Urinary bladder (tissue), 4 donors: ENCODE measurements at places on chromosomes 7 and 10. TPM values are rescaled to one million over a fixed set of nuclear protein-coding genes. Genes with fewer than 3 reads are reported as not detected.

GRCh38 chr10:1324903-1325302, 268.7 kb downstream of the WDR37 start:
- peak; percentile 48 for DNase-seq

DNA sequence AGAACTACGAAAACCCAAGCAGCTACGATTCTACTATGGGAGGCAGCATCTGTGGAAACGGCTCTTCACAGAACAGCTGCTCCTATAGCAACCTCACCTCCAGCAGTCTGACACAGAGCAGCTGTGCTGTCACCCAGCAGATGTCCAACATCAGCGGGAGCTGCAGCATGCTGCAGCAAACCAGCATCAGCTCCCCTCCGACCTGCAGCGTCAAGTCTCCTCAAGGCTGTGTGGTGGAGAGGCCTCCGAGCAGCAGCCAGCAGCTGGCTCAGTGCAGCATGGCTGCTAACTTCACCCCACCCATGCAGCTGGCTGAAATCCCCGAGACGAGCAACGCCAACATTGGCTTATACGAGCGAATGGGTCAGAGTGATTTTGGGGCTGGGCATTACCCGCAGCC, 81.6 kb upstream of the SAMD8 start:
- DNase-seq = peak; percentile 49

PRKCQ gene
- polyA plus RNA-seq = 0.49 TPM

ELMO1 gene
- 14.1 TPM for polyA plus RNA-seq
